ENCODE measurements at places on chromosomes 11 and 22.

DNA sequence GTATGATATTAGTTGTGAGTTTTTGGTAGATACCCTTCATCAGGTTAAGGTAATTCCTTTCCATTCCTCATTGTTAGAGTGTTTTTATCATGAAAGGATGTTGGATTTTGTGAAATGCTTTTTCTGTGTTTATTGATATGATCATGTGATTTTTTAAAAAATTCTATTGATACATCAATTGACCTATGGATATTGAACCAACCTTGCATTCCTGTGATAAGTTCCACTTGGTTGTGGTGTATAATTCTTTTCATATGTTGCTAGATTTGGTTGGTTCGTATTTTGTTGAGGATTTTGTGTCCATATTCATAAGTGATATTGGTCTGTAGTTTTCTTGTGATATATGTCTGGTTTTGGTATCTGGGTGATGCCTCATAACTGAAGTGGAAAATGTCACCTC, 6.7 kb downstream of the ANKRD13D start:
- DNase-seq = no peak

- DNase-seq = peak; percentile 40
Observed at GRCh38 chr22:24421428-24421931, 5.9 kb upstream of the ADORA2A start.

DNA sequence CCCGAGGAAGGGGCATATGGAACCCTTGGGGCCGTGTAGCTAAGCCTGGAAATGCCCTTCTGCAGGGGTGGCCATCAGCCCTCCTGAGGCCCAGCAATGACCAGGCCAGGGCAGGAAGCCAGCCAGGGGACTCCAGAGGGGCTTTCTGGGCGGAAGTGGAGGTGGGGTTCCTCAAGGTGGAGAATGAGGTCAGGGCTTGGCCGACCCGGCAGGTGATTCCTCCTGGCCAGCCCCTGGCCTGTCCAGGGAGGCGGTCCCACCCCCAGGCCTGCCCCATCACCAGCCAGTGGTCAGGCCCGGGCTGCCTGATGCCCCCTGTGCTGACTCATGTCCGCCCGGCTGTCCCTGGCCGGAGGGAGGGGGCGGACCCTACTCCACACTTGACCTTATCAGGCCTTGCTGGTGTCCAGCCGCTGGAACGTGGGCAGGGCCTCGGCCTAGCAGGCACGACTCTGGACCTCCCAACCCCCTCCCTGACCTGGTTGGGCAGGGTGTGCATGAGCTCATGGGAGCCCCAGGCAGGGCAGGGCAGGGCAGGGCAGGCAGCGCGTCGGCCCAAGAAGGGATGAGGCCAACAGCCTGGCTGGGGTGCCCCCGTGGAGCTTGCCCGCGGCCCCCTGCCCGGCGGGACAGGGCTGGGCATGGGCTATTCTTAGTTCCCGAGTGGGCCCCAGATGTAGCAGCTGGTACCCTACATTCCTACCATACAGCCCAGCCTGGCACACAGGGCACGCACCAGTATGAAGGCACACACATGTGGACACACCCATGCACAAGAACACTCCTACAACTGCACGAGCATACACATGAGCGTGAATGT, 35.9 kb downstream of the RPL3 start:
- DNase-seq = no peak

DNA sequence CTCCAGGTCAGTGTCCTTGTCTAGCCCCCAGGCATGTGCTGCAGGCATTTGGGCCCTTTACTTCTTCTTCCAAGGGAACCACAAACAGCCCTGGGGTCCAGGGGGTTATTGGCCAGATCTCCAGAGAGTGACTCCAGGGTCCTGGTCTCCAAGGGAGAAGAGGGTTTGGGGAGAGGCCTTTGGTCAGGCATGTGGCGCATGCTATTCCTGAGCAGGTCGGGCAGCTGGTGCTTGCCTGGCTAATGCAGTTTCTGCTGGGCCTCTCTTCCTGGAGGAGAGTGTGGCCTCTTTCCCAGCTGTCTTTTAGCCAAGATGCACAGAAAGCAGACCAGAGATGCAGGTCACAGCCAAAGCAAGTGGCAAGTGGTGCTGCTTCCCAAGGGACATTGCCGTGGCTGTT, 3.8 kb upstream of the RFPL2 start:
- no peak for DNase-seq

- DNase-seq = no peak
Observed at GRCh38 chr11:810040-810567, 337 bp downstream of the RPLP2 start.

DNA sequence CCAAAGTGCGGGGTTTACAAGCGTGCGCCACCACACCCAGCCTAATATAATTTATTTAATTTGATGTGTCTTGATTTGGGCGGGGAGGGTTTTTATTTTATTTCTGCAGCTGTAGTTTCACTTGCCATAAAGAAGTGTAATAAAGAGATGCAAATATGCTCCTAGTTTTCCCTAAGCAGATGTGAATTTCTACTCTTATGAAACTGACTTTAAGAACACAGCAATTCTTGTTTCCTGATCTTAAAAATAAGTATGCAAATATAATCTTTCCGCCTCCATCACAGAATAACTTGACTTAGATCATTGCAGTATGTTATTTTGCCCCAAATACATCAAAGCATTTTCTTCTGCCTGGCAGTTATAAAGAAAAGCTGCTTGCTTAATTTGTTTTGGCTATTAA, 4.4 kb downstream of the SPCS2 start:
- DNase-seq = no peak

DNA sequence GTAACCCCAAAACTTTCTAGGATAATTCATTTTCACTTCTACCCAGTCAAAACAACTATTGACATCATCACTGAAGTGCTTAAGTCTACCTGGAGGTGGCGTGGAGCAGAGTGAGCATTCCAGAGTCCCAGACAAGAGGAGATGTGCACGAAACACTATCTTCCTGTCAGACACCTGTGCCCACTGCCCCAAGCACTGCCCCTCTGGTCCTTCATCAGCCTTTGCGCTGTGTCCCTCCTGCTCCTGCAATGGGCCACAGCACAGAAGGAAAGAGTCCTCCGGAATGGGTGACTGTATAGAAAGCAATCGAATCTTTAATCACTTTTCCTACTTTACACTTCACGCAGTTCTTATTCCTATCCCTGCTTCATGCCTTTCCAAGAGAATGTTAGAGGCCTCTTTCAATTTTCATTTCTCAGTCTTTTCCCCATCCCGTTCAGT, 512 bp upstream of the GRIA4 start:
- no peak for DNase-seq

- no peak for DNase-seq
Observed at GRCh38 chr11:64694821-64695365, 28.1 kb downstream of the NRXN2 start.

DNA sequence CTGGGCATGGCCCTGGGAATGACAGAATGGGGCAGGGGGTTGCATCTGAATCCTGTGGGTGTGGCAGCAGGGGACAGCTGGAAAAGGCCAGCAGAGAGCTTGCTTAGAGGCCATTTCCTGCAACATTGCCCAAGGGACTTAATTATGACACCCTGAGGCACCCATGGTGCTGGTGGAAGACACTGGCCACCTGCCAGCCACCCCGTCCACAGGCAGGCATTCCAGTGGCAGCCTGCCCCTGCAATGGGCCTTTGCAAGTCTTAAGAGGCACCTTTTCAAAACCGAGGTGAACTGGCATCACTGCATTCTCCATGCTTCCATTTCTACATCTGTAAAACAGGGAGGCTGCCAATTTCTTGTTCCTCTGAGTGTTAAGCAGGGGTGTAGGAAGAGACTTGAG, 21.6 kb upstream of the SUSD2 start:
- no peak for DNase-seq

DNA sequence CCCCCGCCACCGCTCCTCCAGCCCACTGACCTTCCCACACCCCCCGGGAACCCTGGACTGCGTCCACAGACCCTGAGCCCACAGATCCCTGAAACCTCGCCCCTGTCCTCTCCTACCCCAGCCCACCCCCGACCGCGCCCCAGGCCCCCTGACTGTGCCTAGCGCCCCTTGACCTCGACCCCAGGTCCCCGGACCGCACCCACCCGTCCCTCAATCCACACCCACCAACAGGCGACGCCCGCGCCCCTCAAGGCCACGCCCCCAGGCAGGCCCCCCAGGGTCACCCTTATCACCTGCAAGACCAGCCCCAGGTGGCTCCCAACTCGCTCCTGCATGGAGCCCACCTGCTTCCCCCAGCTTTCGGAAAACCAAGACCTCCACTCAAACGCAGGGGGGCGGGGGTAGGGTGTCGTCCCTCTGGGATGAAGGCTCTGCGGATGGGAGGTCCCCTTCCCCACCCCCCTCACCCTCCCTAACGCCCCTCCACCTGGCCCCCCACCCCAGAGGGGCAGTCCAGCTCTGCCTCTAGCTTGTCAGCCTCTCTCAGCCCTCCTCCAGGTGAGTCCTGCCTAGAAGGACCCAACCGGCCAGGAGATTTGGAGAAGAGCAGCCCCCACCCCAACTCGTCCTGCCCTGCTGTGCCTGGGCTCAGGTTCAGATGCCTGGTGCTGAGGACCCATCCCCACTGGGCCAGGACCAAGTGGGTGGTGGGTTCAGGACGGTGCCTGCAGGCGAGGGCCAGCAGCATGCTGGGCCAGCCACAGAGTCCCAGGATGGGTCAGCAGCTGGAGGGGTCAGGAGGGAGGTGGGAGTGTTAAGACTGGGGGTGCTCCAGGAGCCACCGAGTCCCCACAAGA, 3.1 kb upstream of the IL17REL start:
- no peak for DNase-seq

GRCh38 chr11:110345743-110346142, 49.3 kb upstream of the RDX start:
- no peak for DNase-seq

DNA sequence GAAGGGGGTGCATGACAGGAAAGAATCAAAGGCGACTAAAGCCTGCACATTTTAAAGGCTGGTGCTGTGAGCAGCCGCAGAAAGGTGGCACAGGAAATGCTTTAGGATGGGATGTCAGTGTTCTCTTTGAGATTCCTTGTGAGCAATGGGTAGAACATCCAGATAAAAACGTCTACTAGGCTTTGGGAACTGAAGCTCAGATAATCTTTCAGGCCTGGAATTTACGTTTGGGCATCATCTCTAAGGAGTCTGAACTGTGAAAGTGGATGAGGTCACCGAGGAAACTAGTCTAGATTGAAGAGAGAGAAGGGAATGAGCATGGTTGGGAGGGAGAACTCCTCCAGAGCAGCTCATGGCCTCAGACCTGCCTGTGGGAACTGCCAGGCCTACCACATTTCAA, 65.7 kb downstream of the FLI1 start:
- no peak for DNase-seq

DNA sequence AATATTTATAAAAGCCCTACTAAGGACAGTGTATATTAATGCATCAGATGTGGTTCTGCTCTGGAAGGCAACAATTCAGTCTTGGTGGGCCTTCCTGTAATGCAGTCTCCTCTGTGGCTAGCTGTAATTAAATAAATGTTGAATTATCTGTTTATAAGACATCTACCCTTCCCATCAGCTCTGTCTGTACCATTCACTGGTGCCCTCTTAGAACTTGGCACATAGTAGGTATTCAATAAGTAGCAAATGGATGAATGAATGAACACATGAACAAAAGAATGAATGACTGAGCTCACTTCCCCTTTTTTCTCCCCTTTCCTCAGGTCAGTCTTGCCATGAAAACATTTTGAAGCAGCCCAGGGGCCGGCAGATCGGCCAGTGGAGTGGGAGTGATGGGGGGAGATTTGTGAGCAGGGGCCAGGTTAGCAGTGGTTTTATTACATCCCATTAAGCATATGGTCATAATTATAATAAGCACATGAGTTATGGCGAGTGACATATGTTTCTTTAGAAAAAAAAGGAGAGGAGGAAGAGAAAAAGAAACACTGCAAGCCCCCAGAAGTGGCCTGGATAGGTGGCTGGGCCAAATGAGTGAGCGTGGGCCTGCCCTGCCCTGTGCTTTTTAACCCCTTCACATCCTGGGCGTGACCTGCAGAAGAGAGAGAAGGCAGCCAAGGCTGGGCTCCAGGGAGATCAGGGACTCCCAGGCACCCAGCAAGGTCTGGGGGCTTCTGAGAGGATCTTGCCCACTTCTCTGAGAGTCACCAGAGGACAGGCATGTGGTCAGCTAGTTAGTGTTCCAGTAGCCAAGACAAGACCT, 48.6 kb upstream of the CD82 start:
- DNase-seq = no peak

- no peak for DNase-seq
Observed at GRCh38 chr11:69369210-69369825, 75.4 kb downstream of the MYEOV start.

DNA sequence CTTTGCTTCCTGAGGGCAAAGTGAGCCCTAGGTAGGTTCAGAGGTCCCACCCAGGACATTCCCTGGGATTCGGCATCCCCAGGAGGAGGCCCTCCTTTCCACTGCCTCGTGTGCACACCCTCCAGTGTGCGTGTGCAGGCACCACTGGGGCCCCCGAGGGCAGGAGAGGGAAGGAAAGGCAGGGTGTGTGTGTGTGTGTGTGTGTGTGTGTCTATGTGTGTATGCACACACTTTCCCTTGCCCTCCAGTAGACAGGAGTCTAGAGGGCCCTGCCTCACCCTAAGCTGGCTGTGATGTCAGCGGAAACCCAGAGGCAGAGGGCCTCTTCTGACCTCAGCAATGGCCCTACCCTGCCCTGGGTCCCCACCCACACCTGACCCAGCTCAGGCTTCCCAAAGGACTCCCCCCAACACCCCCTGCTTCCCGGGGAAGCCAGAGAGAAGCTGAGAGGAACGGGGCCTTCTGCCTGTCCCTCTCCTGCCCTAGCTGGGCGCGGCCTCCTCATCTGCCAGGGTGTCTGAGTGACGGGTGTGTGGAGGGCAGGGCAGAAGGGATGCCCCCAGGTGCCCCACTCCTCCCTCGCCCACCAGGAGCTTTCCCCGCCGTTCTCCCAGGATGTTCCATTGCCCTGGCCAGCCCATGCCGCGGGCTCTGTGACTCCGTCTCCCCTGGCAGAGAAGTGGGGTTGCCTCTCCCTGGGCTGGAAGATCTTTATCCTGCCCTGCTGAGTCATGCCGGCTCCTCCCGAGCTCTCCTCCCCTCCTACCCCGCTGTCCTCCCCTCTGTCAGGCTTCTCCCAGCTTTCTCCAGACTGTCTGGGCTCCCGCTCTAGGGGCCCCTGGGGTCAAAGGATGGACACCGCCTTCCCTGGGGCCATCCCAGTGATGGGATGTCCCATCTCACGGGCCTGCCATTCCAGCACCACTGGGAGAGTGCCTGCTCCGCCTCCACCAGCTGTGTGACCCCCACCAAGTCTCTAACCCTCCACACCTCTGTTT, 6.0 kb upstream of the CLCF1 start:
- no peak for DNase-seq

DNA sequence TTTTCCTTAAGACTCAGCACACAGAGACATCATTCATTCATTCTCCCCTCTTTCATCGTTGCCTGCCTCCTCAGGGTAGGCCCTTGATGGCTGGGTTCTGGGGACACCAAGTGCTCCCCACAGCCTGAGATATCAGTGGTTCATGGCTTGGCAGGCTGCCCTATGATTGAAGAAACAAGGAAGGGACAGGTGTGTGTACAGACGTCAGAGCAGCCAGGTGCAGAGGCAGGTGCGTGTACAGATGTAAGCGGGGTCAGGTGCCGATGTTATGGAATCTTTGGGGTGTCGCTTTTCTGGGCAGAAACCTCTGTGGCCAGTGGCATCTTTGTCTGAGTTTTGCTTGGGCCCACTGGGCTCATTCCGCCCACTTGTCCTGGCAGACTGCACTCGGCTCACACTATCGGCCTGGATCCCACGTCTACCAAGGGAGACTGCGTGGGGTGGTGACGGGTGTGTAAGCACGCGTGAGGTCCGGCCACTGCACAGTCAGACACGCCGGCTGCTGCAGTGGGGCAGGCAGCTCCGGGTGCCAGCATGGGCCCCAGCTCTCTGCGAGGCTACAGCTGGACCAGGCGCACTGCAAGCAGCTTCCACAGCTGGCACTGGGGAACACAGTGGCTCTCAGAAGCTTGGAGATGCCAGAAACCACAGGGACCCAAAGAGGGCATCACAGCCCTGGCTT, 20.9 kb upstream of the KIAA0930 start:
- DNase-seq = no peak

- DNase-seq = no peak
Observed at GRCh38 chr11:35118906-35119305, 20.1 kb upstream of the CD44 start.
